ENCODE measurements at places on chromosomes 7 and 10. TPM values are rescaled to one million over a fixed set of nuclear protein-coding genes. Genes with fewer than 3 reads are reported as not detected.

DNA sequence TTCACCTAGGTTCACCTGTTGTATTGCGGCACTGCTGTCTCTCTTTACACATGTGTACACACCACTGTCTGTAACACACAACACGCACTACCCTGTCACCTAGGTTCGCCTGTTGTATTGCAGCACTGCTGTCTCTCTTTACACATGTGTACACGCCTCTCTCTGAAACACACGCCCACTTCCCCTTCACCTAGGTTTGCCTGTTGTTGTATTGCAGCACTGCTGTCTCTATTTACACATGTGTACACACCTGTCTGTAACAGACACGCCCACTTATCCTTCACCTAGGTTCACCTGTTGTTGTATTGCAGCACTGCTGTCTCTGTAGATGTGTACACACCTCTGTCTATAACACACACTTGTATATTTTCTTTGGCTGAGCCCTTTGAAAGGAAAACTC, 51.5 kb downstream of the WDR37 start:
- H3K27me3 ChIP-seq = no peaks in the 10 kb centered on the region
- DNase-seq = no peak
- H3K4me1 ChIP-seq = no peaks in the 10 kb centered on the region
- no peaks in the 10 kb centered on the region for H3K36me3 ChIP-seq

GRCh38 chr10:17474595-17475323, 20.4 kb upstream of the ST8SIA6 start:
- H3K36me3 ChIP-seq = no peaks in the 10 kb centered on the region
- no peaks in the 10 kb centered on the region for H3K4me1 ChIP-seq
- no peak overlapping the region for H3K4me3 ChIP-seq
- no peak overlapping the region for H3K27ac ChIP-seq
- no peak for DNase-seq
- no peaks in the 10 kb centered on the region for H3K27me3 ChIP-seq

GRCh38 chr10:33723181-33723580, 388.7 kb upstream of the NRP1 start:
- no peak overlapping the region for H3K27ac ChIP-seq
- H3K36me3 ChIP-seq = no peaks in the 10 kb centered on the region
- H3K4me1 ChIP-seq = peaks cover 6% of the 10 kb centered on the region
- H3K4me3 ChIP-seq = no peak overlapping the region

- H3K27ac ChIP-seq = no peak overlapping the region
- H3K36me3 ChIP-seq = no peaks in the 10 kb centered on the region
- H3K27me3 ChIP-seq = no peaks in the 10 kb centered on the region
Observed at GRCh38 chr10:48535416-48536155, 69.3 kb downstream of the ARHGAP22 start.

GRCh38 chr10:34169131-34169530, 646.0 kb downstream of the PARD3 start:
- H3K27me3 ChIP-seq = no peaks in the 10 kb centered on the region
- no peak for DNase-seq
- no peak overlapping the region for H3K27ac ChIP-seq
- H3K4me3 ChIP-seq = no peak overlapping the region
- H3K36me3 ChIP-seq = no peaks in the 10 kb centered on the region

DNA sequence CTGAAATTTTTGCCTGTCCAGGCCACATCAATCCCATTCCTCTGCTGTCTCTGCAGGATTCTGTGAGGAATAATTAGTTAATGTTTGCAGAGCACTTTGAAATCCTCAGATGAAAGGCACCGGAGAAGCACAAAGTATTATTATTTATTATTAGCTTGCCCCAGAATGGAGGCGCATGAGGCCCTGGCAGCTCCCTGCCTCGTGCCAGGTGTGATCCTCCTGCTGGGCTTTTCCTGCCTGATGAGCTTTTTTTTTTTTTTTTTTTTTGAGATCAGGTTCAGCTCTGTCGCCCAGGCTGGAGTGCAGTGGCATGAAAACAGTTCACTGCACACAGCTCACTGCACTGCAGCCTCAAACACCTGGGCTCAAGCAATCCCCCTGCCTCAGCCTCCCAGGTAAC, 65.2 kb downstream of the TCF7L2 start:
- H3K27ac ChIP-seq = no peak overlapping the region
- H3K36me3 ChIP-seq = no peaks in the 10 kb centered on the region
- DNase-seq = no peak
- no peak overlapping the region for H3K4me3 ChIP-seq
- H3K4me1 ChIP-seq = peaks cover 21% of the 10 kb centered on the region

DNA sequence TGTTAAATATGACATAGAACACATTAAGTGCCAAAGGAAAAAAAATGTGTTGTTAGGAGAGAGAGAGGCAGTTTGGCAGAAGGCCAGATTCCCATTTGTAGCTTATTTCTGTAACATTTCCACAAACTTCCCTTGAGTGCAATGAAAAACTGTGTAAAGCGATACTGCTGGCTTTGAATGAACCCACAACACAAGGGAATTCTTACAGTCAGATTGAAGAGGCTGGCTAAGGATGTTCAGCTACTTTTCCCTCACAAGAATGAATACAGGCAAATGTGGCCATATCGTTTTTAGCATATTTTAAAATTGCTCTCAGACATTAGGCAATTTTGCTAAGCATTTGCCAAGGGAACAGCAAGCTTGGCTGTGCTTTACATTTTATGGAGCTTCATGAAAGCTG, 614.1 kb upstream of the FZD8 start:
- H3K4me1 ChIP-seq = peaks cover 1% of the 10 kb centered on the region
- no peaks in the 10 kb centered on the region for H3K27me3 ChIP-seq
- DNase-seq = no peak
- no peak overlapping the region for H3K27ac ChIP-seq
- no peak overlapping the region for H3K4me3 ChIP-seq
- no peaks in the 10 kb centered on the region for H3K36me3 ChIP-seq

- H3K4me1 ChIP-seq = peaks cover 3% of the 10 kb centered on the region
- H3K36me3 ChIP-seq = no peaks in the 10 kb centered on the region
- no peak for DNase-seq
- no peaks in the 10 kb centered on the region for H3K27me3 ChIP-seq
Observed at GRCh38 chr10:16843252-16843870, 26.1 kb upstream of the RSU1 start.

DNA sequence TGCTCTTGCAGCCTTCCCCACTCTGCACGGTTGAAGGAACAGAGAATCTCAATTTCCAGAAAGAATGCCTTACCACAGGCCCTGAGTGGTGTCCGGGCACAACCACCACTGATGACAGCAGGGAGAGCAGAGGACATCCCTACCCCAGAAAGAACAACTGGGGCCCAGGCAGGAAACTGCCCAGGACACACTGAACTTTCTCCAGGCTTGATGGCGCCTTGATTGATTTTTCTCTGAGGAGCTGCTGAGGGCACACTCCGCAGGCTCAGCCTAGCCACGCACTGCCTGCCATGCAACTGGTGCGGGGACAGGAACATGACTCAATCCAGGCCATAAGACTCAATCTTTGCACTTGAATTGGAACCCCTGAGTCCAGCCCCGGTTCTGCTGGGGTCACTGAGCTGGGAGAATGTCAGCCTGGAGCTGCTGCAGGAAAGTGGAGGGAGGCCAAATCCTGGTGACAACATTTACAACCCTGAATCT, 5.9 kb downstream of the AKR1B1 start:
- no peak for DNase-seq
- H3K27ac ChIP-seq = no peak overlapping the region
- no peaks in the 10 kb centered on the region for H3K27me3 ChIP-seq
- no peaks in the 10 kb centered on the region for H3K36me3 ChIP-seq

DNA sequence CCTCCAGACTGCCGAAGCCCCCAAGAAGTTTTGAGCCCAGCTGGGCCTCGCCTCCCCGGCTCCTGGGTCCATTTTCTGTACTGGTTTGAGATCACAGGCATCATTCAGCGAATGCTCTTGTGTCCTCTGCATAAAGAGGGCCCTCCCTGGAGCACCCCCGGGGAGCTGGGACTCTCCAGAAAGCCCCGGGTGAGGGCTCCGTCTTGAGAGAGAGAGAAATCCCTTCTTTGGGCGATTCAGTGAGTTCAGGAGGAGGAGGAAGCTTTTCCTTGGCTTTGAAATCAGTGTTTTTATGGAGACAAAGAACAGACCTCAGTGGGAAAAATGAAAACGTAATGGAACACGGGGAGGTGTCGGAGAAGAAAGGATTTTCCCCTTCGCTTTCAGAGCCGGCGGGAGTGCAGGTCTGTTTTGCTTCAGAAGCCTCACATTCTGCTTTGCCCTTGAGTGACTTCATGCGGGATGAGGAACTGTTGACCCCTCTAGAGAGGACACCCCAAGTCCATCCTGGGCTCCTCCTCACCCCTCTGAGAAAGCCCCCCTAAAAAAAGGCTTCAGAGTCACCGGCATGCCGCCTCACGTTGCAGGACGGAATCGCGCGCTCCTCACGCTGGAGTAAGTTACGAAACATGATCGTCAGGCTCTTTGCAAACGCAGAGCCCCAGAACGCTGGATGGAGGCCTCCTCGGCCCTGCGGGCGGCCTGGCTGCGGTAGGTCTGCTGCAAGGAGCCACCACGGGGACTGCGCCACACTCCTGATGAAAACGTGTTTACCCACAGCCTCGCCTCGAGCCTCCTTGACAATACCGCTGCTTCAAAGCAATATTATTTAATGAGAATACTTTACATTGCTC, 8.5 kb upstream of the AP5Z1 start:
- no peak overlapping the region for H3K27ac ChIP-seq
- no peaks in the 10 kb centered on the region for H3K27me3 ChIP-seq
- H3K4me1 ChIP-seq = no peaks in the 10 kb centered on the region
- H3K36me3 ChIP-seq = no peaks in the 10 kb centered on the region
- H3K4me3 ChIP-seq = peak overlapping the region; percentile 27

- H3K36me3 ChIP-seq = no peaks in the 10 kb centered on the region
- DNase-seq = no peak
- H3K4me1 ChIP-seq = peaks cover 2% of the 10 kb centered on the region
- H3K4me3 ChIP-seq = peak overlapping the region; percentile 7
Observed at GRCh38 chr7:32059289-32060011, 10.8 kb downstream of the PDE1C start.

DNA sequence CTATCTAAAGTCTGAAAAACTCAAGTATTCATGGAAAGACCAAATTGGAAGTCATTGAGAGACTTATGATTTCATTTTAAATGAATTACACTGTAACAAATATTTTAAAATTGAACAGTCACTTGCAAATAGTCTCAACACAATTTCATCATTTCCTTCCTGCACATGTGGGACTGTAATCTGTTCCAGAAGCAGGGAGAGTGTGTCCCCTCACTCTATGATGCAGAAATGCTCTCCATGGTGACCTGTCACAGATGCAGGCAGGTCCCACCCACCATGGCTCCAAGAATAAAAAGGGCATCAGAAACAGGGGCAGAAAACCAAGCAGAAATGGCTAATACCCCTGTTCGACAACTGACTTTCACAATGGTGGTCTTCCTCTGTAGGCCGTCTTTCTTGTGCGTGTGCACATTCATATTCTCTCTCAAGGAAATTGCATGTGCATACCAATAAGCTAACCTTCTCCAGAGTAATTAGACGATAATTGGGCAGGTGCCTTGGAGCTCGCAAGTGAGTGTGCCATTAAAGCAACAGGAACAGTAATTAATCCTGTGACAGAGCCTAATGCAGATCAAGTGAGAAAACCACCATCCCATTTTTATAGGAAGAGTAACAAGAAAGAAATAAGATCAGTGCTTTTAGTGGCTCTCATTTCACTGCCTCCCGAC, 170.9 kb downstream of the ZMYND11 start:
- no peak overlapping the region for H3K27ac ChIP-seq
- peaks cover 4% of the 10 kb centered on the region for H3K4me1 ChIP-seq
- H3K36me3 ChIP-seq = no peaks in the 10 kb centered on the region
- no peak overlapping the region for H3K4me3 ChIP-seq
- H3K27me3 ChIP-seq = no peaks in the 10 kb centered on the region

DNA sequence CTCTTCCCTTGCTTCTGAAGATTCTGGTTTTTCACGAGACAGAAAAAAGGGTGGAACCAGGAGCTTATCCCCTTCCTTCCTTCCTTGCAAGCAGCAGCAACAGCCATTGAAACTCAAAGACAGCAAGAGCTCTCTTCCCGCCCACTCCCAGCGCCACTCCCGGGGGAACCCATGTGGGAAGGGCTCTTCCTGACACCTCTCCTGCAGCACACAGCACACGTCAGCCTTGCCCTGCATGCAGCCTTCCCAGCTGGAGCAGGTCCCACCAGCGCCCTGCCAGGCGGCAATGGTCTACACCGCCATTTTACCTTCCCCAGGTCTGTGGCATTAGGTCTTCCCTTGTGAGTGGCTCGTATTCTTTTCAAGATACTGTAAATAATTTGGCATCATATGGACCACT, 161.8 kb downstream of the MGMT start:
- no peak overlapping the region for H3K27ac ChIP-seq
- no peak for DNase-seq
- no peaks in the 10 kb centered on the region for H3K27me3 ChIP-seq
- H3K36me3 ChIP-seq = no peaks in the 10 kb centered on the region

DNA sequence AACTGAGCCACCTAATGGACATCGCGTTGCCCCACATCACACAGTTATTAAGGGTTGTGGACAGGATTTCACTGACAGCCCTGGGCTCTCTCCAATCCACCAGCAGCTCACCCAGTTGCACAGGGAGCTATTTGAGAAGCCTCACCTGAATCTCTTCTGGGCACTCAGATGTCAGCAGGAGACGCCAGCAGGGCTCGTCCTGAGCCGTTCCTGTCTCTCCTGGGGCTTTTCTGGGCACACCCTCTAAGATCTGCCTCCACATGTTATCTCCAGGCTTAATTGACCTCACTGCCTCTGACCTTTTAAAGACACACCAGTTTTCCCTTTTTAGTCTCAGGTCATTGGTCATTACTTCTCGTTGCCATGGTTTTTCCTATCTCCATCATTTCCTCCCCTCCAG, 63.0 kb downstream of the GRID1 start:
- no peaks in the 10 kb centered on the region for H3K27me3 ChIP-seq
- H3K36me3 ChIP-seq = no peaks in the 10 kb centered on the region
- H3K27ac ChIP-seq = no peak overlapping the region
- no peaks in the 10 kb centered on the region for H3K4me1 ChIP-seq

DNA sequence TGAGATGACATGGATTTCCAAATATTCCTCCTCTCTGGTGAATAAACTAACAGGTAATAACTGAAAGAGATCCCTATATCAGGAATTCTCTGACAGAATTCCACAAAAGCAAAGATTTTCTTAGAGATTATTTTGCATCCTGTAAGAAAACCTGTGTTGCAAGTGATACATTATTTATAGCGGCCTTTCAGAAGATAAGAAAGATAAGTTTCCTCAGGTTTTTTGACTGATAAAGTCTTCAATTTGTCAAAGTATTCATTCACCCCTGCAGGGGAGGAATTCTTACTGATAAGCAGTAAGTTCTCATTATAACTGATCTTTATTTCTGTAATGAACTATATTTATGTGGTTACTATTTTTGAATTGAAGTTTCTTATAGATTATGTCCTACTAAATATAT, 554.0 kb downstream of the ARL4A start:
- H3K4me1 ChIP-seq = no peaks in the 10 kb centered on the region
- H3K4me3 ChIP-seq = no peak overlapping the region
- H3K36me3 ChIP-seq = no peaks in the 10 kb centered on the region
- H3K27me3 ChIP-seq = no peaks in the 10 kb centered on the region

Gene CYP26A1
- not detected for total RNA-seq

Gene TCAF2
- 3.0 TPM for total RNA-seq

Gene CPA2
- total RNA-seq = 3.6 TPM

Gene MRC1
- total RNA-seq = 39.9 TPM

Gene CPA1
- 5.5 TPM for total RNA-seq

Gene LZTS2
- total RNA-seq = 86.1 TPM

Gene RET
- 0.12 TPM for total RNA-seq

Gene CABCOCO1
- 10.1 TPM for total RNA-seq

Gene CALML5
- not detected for total RNA-seq

Gene MYO1G
- total RNA-seq = 0.61 TPM
